Stimulated activated CD8-positive, alpha-beta memory T cell treated with anti-CD3 and anti-CD28 coated beads, Interleukin-4, amount 100 ng/mL, for 4 hours (primary cell): ENCODE measurements at places on chromosomes 3 and 15.

GRCh38 chr15:48868536-48868935, 9.4 kb upstream of the EID1 start:
- DNase-seq: no peak

GRCh38 chr15:65630760-65631159, 9.0 kb downstream of the SLC24A1 start:
- no peak for DNase-seq

DNA sequence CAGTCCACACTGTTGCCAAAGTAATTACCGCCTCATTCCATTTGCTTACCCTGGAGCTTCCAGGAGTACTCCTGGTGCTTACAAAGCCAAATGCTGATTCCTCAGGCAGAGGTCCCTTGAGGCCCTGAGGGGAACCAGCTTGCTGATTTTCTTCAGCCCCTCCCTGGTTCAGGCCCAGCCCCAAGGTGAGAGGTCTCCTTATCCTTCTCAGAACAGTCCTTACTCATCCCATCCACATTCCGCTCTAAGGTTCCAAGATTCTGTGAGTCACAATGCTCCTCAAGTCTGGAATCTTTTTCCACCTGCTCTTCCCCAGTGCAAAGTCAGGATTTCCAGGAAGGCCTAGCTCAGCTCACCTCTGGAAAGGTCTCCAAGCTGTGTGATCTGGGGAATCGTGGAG, 1.8 kb upstream of the ATP10A start:
- no peak for DNase-seq

DNA sequence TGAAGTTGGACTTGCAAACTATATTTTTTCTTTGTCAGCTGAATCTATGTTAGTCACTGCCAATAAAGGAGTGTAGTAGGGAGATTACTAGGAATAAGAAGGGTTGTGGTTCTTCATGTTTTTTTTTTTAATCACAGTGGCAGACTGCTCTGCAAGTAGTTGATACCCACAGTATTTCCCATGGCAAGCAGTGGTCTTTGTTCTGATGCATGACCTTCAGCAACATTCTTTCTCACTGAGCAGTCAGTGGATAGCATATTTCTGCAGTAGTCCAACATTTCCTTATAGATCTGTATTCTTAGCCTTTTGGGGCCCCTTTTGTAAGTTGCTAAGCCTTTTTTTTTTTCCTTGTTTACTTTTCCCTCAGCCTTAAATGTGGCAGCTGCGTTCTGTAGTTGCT, 151.1 kb downstream of the DOCK3 start:
- DNase-seq: no peak

DNA sequence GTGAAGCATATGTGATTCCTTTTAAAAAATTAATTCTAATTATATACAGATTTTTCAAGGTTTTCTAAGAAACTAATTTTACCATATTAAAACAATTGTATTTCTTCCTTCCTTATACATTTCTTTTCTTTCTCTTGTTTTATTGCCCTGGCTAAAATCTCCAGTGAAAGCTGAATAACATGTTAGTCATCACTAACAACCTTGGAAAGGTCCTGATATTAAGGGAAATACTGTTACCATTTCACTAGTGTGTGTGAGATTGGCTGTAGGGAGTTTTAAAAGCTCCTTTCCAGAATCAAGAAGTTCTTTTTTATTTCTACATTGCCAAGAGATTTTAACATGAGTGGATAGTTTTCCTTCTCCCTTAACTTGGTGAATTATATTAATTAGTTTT, 229.7 kb upstream of the EIF1B start:
- no peak for DNase-seq

DNA sequence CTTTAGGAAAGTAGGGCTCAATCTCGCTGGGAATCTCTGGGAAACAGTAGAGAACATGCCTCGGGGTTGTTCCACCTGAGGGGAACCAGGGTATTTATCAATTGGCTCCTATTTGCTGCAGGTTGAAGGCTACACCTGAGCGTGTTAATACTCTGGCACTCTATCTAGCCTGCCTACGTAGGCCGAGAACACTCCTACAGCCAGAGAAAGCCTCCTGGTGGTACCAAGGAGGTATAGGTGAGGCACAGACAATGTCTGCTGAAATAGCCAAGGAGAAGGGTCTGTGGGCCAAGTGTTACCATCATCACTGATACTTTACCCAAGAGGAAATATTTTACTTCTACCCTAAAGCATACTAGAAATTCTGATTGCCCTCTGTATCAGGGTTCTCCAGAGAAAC, 341.0 kb upstream of the UBE2E2 start:
- DNase-seq: no peak

DNA sequence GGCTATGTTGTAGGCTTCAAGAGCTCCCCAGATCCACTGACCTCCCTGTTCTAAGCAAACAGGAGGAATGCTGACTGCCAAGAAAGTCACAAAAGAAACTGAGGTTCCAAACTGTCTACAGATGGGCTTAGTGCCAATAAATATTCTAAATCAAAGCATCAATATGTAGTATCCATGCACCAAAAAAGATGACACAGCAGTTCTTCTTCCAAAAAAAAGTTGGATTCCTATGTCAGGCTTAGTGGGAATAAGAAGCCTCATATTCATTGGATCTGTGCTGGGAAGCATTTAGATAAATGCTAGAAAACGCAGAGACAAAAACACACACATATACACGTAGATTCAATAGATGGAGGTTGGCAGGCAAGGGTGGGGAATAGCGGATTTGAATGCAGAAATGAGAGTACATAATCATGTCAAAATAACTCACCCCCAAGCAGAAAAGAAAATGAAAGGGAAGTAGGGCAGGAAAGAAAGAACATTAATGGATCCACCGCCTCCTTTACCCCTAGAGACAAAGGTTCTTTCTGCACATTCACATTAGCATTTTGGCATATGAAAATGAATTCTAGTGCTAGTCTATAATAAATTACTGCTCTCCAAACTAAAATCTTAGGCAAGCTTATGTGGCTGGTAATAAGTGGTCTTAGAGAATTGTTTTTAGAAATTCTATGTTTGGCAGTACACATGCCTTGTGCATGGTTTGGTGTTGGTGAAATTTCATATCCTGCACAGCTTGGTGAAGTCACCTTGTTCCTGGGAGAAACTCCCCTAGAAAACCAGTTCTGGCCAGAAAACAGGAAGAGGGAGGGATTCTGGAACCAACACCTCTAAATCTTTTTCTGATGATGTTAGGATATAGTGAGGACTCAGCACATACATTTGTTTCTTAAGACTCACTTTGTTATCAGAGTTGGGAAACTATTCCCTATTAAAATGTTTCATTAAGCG, 283.4 kb downstream of the LSAMP start:
- DNase-seq: no peak

DNA sequence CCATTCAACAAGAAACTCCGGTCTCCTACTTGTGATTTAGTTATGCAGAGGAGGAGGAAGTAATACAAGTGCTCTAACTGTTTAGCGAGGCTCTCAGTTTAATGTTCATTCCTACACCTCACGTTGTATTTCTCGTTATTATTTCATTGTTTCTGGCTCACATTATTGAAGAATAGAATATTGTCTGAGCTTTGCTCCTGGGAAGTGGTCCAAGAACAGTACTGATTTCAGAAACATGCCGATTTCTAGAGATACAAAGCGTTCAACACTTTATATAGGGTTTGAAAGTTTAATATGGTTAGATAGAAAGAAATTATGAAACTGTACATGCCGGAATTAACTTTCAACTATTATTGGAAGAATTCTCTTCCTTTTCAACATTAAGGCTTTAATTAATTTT, 1145.5 kb downstream of the TBL1XR1 start:
- no peak for DNase-seq

DNA sequence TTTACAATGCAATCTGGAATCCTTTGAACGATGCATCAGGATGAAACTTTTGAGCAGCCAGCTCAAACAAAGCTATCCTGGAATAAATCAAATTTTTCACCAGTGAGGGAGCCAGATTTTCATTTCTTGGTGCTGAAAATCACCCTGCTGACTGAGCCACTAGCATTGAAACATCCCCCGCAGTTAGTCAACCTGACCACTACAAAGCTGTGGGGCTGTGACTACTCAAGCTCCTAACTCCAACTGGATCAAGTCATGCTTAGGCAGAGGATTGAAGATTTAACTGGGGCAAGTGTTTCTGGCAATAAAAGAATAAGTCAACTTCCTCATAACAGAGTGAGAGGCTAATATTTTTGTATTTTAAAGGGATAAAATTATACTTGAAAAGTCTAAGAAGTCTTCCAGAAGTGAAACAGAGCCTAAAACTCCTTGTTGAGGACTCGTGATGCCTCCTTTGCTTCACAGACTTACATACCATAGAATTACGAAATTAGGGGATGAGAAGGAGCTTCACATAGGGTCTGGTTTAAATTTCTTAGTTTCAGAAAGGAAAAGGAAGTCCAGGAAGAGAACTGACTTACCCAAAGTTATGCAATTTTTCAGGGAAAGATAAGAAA, 177.8 kb downstream of the SERPINI1 start:
- no peak for DNase-seq

DNA sequence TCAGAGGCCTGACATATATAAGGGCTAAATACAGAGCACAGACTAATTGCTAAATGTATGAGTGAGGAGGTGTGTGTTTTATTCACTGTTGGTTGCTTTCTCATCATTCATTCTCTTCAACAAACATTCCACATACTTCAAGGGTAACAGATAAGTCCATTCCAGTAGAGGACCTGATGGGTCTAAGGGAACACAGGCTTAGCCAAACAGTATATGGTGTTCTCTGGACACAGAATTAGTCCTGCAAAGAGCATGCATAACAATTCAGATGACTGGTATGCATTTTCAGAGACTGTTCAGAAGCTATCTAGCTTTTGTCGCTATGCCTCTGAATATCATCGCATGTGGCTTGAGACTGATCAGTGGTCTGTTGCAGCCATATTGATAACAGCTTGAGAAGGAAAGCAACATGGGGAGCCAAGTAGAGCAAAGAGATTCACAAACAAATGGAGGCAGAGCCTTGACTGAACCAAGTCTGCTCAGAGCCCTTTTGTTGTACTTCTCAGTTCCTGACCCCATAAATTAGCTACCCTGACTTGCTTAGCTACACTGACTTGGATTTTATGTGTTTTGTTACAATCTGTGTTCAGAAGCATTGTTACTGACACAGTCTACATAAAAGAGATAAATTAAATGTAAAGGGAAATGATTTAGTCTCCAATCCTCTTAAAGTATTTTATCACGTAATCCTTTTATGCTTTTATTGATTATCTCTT, 1178.7 kb downstream of the ROBO1 start:
- DNase-seq: no peak

DNA sequence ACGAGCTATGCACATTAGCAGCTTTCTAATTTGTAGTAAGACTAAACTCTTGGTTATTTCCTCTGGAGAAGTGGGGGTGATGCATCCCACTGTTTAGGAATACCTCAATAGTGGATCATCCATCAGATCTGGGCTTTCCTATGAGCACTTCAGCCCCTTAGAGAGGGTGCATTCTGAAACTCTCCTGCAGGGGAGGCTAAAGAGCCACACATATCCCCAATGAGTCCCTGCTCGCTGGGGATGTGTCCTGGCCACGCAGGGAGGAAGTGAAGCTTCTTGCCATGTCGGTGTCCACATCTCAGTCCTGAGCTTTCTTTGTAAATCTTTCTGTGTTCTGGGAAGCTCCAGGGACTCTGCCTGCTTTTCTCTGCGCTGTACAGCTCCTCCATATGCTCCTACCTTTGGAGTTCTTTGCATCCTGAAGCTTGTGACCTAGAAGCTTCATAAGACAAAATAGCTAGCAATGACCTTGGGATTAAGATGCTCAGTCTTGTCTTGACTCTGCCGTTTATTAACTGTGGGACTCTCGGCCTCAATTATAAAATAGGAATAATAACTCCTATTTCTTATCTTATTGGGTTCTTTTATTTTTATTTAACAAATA, 28.3 kb upstream of the MASP1 start:
- no peak for DNase-seq

DNA sequence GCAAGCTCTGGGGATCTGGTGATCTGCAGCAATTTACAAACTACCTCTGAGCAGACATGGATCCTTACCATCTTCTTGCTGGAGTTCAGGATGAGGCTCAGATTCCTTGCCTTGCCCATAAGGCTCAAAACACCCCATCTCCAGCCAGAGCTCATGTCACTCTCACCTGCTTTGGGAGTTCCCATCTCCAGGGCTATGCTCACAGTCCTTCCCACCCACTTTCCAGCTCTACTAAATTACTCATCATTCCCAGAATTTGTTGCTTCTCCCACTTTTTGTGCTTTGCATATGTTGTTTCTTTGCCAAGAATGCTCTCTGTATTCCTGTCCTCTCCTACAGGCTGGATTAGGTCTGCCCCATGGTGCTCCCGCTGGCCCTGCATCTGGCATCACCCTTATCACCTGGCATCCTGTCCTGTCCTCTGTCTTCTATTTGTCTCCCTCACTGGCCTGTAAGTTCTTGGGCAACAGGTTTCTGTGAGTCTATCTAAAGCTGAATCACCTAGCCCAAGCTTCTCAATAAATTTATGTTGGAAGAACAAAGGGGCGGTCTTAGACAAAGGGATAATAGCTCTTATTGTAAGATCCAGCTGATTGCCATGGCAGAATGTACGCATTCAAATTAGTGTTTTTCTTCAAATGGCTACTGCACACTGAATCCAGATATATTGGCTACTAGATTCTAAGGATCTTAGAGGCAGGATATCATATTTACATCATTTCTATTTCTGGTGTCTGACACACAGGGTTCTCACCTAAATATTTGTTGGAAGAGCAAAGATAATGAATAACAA, 179.2 kb downstream of the CLSTN2 start:
- DNase-seq: no peak

DNA sequence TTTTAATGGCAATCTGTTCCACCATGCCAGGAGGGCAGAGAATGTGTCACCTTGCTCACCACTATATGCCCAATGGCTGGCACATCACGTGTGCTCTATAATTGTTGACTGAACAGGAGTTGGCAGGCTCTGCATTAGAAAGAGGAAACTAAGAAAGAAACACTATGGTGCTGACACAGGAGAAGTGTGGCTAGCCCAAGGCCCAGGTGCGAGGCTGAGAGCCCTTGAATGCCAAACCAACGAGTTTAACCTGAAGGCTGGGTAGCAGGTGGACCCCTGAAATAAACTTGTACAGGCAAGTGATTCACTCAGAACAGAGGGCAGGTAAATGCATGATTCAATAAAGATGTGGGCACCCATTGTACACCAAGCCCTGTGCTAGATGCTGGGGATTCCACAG, 2.4 kb downstream of the CHCHD4 start:
- DNase-seq: no peak

- DNase-seq: no peak
Observed at GRCh38 chr3:11059090-11059798, 66.7 kb downstream of the SLC6A1 start.

GRCh38 chr3:127665586-127665985, 7.2 kb upstream of the ABTB1 start:
- DNase-seq: no peak

GRCh38 chr3:12618426-12618825, 45.5 kb downstream of the RAF1 start:
- DNase-seq: no peak

- DNase-seq: no peak
Observed at GRCh38 chr3:11130385-11130784, 23.9 kb upstream of the HRH1 start.

- no peak for DNase-seq
Observed at GRCh38 chr15:58546635-58547627, 115.1 kb downstream of the LIPC start.

GRCh38 chr3:168186293-168186983, 90.7 kb upstream of the GOLIM4 start:
- DNase-seq: no peak

GRCh38 chr15:38539008-38539343, 25.6 kb downstream of the RASGRP1 start:
- no peak for DNase-seq
